GM23248 (cell line): ENCODE measurements at places on chromosomes 7 and 10. TPM values are rescaled to one million over a fixed set of nuclear protein-coding genes. Genes with fewer than 3 reads are reported as not detected.

- H3K36me3 ChIP-seq, result no peaks in the 10 kb centered on the region
- no peak overlapping the region for H3K27ac ChIP-seq
- H3K4me1 ChIP-seq, result no peaks in the 10 kb centered on the region
- H3K4me3 ChIP-seq, result no peak overlapping the region
Observed at GRCh38 chr7:16205466-16205865, 215.9 kb downstream of the CRPPA start.

- H3K27ac ChIP-seq, result no peak overlapping the region
- H3K4me3 ChIP-seq, result no peak overlapping the region
- H3K4me1 ChIP-seq, result no peaks in the 10 kb centered on the region
- H3K27me3 ChIP-seq, result no peaks in the 10 kb centered on the region
- no peak for DNase-seq
- peaks cover 42% of the 10 kb centered on the region for H3K36me3 ChIP-seq
Observed at GRCh38 chr10:130177250-130177649, 41.1 kb downstream of the GLRX3 start.

DNA sequence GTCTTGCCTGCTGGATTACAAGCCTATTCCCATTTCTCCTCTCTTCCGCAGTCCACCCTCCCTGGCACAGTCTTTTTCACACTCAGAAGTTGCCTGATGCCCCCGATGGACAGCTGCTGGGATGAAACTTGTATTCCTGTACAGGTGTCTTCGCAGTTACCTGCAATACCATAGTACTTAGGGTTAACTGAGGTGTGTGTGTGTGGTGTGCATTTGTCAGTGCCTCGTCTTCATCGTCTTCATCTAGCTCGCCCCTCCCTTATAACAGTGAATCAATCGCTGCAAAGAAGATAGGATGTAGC, 11.0 kb downstream of the NXPH1 start:
- H3K27me3 ChIP-seq, result peaks cover 14% of the 10 kb centered on the region; the same call in 1 of the 2 replicates
- no peak overlapping the region for H3K27ac ChIP-seq
- no peaks in the 10 kb centered on the region for H3K36me3 ChIP-seq
- no peak overlapping the region for H3K4me3 ChIP-seq
- DNase-seq, result no peak
- H3K4me1 ChIP-seq, result no peaks in the 10 kb centered on the region

DNA sequence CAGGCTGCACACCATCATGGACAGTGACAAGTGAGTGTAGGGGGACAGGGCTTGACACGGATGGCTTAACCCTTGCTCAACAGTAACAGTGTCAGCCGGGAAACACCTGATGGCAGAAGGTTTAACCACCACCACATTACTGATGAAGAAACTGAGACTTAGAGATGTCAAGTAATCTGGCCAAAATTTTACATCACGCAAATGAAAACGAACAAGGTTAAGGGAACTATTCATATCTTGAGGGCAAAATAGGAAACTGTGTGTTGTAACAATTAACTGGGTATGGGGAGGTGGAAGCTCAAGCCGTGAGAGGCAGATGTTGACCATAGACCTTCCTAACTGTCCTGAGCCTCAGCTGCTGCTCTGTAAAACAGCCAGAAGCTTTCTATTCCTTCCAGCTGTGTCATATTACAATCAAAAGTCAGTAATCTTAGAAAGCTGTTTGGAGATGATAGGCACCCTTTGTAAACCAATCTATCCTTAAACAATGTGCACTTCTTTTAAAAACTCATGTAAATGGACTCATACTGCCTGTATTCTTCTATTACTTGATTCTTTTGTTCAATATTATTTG, 68.4 kb downstream of the ABCC2 start:
- DNase-seq, result no peak
- H3K27ac ChIP-seq, result no peak overlapping the region
- no peak overlapping the region for H3K4me3 ChIP-seq
- no peaks in the 10 kb centered on the region for H3K27me3 ChIP-seq
- no peaks in the 10 kb centered on the region for H3K36me3 ChIP-seq
- H3K4me1 ChIP-seq, result no peaks in the 10 kb centered on the region

DNA sequence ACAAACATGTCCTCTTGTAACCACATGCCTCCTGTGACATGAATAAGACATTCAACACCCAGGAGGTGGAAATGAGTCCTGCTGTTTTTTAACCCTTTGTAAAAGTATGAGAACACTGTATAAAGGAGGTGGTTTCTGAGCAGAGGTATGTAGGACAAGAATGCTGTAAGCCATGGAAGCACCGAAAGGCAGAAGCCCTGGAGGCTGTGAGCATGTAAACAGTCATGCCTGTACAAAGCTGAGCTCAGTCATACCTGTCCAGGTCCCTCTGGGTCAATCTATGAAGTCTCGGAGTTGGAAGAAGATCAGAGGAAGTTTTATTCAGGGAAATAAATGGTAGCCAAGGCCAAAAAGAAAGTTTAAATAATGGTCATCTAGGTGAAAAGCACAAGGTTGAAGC, 34.7 kb upstream of the XPNPEP1 start:
- H3K27ac ChIP-seq, result no peak overlapping the region
- peaks cover 19% of the 10 kb centered on the region for H3K4me1 ChIP-seq
- DNase-seq, result no peak
- H3K36me3 ChIP-seq, result no peaks in the 10 kb centered on the region
- H3K27me3 ChIP-seq, result no peaks in the 10 kb centered on the region

GRCh38 chr7:109213081-109213480, 643.4 kb downstream of the DNAJB9 start:
- H3K36me3 ChIP-seq, result no peaks in the 10 kb centered on the region
- no peak overlapping the region for H3K4me3 ChIP-seq
- no peaks in the 10 kb centered on the region for H3K27me3 ChIP-seq

- no peaks in the 10 kb centered on the region for H3K36me3 ChIP-seq
- no peak for DNase-seq
- H3K4me1 ChIP-seq, result no peaks in the 10 kb centered on the region
- no peak overlapping the region for H3K27ac ChIP-seq
- H3K27me3 ChIP-seq, result no peaks in the 10 kb centered on the region
Observed at GRCh38 chr7:96287132-96287531, 34.8 kb downstream of the SLC25A13 start.

- peaks cover 15% of the 10 kb centered on the region for H3K4me1 ChIP-seq
- H3K36me3 ChIP-seq, result no peaks in the 10 kb centered on the region
- H3K27me3 ChIP-seq, result no peaks in the 10 kb centered on the region
- DNase-seq, result no peak
- H3K27ac ChIP-seq, result no peak overlapping the region
Observed at GRCh38 chr7:149856583-149856982, 17.2 kb upstream of the ATP6V0E2 start.

GRCh38 chr10:90935581-90936275, 14.8 kb upstream of the ANKRD1 start:
- H3K4me3 ChIP-seq, result no peak overlapping the region
- H3K4me1 ChIP-seq, result peaks cover 31% of the 10 kb centered on the region
- DNase-seq, result no peak

DNA sequence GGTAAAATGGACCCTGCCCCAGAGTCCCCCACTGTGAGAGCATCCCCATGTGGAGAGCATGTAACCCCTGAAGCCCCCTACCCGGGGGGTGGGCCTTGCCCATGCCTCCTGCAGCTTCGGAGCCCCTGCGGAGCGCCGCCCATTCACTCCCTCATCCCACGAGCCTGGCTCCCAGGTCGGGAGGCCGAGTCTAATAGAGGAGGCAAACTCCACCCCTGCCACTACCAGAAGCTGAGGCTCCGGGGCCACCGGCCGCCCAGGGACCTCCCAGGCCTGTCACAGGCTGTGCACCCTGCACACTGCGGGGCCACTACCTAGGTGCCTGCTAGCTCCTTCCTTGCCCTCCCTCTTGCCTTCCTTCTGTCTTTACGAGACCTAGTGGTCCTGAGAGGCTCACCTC, 17.4 kb downstream of the WDR86 start:
- H3K27ac ChIP-seq, result no peak overlapping the region
- DNase-seq, result no peak
- no peak overlapping the region for H3K4me3 ChIP-seq
- no peaks in the 10 kb centered on the region for H3K36me3 ChIP-seq

SFTPD gene
- 0.24 and 0.46 TPM in 2 replicates for polyA plus RNA-seq

ZCWPW1 gene
- 3.6 and 4.2 TPM in 2 replicates for polyA plus RNA-seq

GIMAP2 gene
- polyA plus RNA-seq, result 0.13 and 0.22 TPM in 2 replicates

PTF1A gene
- polyA plus RNA-seq, result not detected in 2 replicates

ACBD7 gene
- not detected in 2 replicates for polyA plus RNA-seq
